ENCODE measurements at places on chromosomes 16 and 17.

GRCh38 chr16:20883554-20884239 is 16.5 kb downstream of the DCUN1D3 start:
- DNase-seq: no peak

GRCh38 chr17:4162775-4163466 is 19.9 kb downstream of the CYB5D2 start:
- peak; percentile 54 for DNase-seq

GRCh38 chr16:48139517-48139916 is 16.3 kb downstream of the ABCC12 start:
- no peak for DNase-seq

DNA sequence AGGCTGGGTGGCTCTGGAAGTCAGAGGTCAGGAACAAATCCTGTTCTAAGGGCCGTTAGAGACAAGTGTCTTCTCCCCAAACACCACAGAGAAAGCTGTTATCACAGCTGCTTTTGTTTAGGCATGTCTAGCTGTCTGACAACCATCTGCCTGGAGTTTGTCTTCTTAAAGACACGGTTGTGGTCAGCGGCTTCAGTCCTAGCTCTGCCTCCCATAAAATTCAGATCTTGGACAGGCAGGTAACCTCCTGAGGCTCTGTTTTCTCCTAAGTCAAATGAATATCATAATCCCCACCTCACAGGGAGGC is 2.3 kb upstream of the ITGA3 start:
- no peak for DNase-seq

GRCh38 chr16:6932871-6933385 is 399.7 kb upstream of the RBFOX1 start:
- no peak for DNase-seq

- DNase-seq: peak; percentile 40
These were observed at the start of gene LHX1 for GRCh38 chr17:36937001-36937958. Gene LHX1 (plus strand): TSS chr17:36937475. CDS start chr17:36938198, 723 bp downstream.

DNA sequence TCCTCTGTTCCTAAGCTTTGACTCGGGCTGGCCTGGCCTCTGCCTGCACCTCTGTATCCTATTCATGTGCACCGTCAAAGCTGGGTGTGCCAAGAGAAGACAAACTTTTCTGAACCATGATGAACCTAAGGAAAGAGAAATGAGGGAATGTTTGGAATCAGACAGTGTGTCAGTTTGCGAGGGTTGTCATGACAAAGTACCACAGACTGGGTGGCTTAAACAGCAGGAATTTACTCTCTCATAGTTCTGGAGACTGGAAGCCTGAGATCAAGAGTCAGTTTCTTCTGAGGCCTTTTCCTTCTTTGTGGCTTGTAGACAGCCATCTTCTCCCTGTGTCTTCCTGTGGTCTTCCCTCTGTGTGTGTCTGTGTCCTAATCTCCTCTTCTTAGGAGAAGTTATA is 129.0 kb downstream of the KATNIP start:
- DNase-seq: no peak

- no peak for DNase-seq
These were observed 52.3 kb downstream of the CYB5D2 start for GRCh38 chr17:4195306-4195705.

DNA sequence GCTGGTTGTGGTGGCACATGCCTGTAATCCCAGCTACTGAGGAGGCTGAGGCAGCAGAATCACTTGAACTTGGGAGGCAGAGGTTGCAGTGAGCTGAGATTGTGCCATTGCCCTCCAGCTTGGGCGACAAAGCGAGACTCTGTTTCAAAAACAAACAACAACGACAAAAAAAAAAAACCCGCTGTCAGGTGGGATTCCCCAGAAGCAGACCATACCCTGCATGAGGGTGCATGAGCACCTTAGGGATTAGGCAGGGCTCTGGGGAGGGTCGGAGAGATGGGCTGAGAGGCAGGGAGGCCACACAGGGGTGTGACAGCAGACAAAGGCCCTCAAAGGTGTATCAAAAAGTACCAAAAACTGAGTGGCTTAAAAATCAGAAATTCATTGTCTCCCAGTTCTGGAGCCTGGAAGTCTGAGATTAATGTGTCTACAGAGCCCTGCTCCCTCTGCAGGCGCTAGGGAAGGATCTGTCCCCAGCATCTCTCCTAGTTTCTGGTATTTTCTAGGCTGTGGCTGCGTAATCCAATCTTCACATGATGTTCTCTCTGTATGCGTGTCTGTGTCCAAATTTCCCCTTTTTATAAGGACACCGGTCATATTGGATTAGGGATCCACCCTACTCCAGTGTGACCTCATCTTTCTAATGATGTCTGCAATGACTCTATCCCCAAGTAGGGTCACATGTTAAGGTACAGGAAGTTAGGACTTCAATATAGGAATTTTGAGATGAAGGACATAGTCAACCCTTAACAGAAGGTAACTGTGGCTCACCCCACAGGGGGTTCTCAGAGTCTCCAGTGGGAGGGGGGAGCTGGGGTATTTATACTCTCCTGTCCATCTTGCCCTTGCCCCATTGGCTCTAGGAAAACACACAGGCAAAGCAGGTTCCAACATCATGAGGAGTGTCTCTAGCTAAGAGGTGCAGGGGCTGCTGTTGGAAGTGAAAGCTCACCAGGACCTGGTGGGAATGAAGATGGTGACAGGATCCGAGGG is 13.6 kb upstream of the TVP23A start:
- DNase-seq: no peak

GRCh38 chr17:40696651-40697072 is 6.9 kb downstream of the KRT24 start:
- no peak for DNase-seq

DNA sequence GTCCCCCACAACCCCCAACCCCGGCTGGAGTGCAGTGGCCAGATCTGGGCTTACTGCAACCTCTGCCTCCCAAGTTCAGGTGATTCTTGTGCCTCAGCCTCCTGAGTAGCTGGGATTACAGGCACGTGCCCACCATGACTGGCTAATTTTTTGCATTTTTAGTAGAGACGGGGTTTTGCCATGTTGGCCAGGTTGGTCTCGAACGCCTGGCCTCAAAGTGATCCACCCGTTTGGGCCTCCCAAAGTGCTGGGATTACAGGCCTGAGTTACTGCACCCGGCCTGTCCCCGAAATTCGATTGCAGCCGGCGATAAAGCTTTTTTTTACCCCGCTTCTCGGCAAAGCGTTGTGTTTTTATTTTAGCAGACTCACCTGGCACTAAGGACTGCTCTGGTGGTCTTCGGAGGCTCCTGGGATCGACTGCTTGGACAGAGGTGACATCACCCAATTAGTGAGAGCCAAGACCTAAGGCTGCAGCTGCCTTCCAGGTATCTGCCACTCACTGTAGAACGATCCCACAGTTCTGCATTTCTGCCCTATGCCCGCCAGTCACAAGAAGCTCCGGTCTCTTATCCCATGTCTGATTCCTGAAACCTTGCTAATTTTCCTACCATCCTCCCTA is 82.2 kb upstream of the ARL4D start:
- peak; percentile 56 for DNase-seq

DNA sequence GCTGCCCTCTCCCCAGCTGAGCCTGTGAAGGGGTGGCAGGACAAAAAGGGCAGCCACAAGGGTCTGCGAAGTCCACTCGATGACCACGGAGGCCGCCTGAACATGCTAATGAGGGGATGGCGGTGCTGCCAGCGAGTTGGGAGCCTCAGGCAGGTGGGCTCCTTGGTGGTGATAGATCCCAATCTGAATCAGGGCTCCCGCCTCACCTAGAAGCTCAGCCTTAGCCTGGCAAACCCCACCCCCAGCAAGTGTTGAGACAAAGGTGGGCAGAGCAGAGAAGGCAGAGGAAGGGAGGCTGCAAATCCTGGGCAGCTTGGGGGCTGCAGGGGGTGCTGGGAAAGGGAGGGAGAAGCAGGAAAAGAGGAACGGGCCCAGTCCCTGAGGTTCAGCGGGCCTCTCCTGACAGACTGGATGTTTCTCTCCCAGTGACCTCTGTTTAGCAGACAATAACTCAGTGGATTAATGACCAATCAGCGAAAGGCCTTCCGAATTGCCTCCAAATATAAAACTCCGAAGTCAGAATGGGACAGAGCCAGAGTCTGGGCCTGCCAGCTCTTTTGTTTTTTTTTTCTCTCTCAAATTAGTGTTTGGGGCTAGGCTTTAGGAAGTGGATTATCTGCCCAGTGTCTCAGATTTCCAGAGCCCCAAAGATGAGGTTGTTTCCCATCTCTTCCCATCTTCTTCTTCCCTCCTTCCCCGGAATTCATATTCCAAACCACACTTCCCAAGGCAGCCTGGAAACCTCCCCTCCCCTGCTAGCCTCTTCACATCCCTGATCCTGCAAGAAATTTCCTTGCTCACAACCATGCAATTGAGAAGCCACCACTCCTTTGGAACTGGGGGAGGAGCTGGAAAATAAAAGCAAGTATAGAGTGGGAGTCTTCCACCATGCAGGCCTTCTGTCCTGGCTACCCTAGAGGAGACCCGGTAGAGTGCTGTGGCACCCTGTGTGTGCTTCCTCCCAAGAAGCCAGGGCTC is 15.2 kb upstream of the HOXB2 start:
- DNase-seq: no peak

DNA sequence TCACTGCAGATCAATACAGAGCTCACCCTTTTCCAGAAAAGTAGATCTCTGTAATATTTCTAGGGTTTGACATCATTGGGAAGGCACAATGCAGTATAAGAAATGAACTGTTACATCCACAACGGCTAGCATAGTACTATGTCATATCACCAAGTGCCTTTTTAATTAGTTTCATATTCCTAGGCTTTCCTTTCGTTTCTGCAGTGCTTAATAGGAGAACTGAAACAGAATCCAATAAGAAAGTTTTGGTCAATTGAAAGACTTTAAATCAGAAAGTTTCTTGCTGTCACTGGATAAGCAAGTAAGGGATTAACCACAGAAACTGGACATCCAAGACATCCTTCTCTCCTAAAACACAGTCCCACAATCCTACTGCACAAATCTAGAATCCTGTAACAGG is 3.5 kb upstream of the RNF43 start:
- DNase-seq: no peak

- no peak for DNase-seq
These were observed 252.9 kb upstream of the RPL38 start for GRCh38 chr17:73950593-73950914.

DNA sequence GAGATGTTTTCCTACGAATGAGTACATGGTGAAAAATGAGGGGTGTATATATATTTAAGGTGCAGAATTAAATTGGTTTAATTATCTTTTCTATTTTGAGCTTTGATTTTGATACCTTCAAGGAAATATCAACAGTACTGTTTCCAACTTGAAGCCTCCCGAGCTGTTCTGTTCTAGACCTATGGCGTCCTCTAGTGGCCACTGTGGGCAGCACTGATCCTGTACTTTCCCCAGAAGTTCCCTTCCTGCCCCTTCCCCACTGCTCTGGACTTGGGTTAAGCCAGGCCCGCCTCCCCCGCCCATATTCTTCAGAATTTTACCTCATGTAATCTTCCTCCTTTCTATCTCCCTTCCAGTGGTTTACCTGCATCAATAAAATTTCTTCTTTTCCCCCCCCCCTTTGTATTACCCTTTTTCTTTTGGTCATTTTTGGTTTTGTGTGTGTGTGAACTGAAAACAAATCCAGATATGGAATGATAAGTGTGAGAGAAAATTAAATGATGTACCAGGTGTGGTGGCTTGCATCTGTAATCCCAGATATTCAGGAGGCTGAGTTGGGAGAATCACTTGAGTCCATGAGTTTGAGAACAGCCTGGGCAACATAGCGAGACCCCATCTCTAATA is 1643.5 kb downstream of the TP53TG3F start:
- peak; percentile 69 for DNase-seq

- DNase-seq: no peak
These were observed 30.0 kb downstream of the SF3B3 start for GRCh38 chr16:70553645-70554044.

- no peak for DNase-seq
These were observed 36.4 kb upstream of the APPBP2 start for GRCh38 chr17:60562421-60562820.

- DNase-seq: no peak
These were observed 538.2 kb upstream of the CDH5 start for GRCh38 chr16:65828296-65828695.

DNA sequence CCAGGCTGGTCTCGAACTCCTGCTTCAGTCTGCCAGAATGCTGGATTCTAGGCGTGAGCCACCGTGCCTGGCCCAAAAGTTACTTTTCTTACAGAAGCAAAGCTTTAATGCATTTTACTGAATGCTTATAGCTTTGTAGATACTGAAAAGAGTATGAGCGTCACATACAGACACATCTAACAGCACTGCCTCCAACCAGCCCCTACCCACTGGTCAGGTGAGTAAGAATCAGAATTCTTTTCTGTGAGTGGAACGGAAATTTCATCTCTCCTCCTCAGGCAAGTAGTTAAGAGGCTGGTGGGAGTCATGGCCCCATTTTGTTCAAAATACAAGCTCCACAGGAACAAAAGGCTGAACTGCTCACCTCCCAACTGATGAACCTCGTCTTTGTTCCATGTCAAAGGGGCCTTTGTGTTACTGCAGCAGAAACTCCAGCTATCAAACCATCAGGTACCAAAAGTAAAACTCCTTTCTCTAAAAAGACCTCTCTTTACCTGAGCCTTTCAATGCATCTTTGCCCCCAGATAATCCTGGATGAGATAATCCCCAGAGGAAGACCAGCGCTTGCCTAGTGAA is 92.4 kb upstream of the RPH3AL start:
- DNase-seq: no peak

DNA sequence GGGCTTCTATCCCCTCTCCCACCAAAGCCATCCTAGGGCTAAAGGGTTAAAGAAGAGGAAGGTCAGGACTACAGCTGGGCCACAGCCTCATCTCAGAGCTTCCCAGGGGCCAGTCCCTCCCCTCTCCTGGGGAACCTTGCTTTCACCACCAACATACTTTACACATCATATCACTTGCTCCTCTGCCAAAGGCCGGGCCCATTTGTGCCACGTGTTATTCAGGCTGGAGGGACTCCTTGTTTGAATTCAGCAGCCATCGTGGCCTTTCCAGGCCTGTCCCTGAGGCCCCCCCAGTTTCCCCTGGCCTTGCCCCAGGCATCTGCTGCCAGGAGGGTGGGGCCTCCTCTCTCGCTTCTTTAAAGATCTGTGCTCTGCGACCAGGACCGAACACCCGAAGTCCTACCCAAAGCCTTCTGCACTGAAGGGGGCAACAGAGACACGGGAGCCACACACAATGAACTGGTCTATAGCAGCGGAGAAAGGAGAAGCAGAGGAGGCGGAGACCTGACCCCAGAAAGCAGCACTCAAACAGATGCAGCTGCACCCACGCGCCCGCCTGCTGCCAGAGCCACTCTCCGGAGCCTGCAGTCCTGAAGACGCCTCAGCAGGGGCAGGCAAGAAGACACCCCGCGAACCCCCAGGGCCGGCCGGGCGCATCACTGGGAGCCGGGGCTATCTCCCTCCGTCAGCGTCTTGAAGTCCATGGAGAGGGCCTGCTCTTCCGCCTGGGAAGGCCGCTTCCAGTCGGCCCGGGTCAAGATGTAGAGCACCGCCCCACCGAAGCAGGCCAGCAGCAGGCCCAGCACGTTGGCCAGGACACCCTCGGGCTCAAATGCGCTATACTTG is 12.1 kb downstream of the CYB561 start:
- peak; percentile 83 for DNase-seq

Measured in NB4 (cell line).